ENCODE measurements at places on chromosomes 1 and 21. TPM values are rescaled to one million over a fixed set of nuclear protein-coding genes. Genes with fewer than 3 reads are reported as not detected.

MAP3K6 gene
- 15.5 TPM for total RNA-seq

ATAD3C gene
- total RNA-seq = 0.36 TPM

MGST3 gene
- 227 TPM for total RNA-seq

PLA2G2D gene
- total RNA-seq = not detected

B3GALNT2 gene
- total RNA-seq = 16.5 TPM

SERBP1 gene
- 307 TPM for total RNA-seq

DNA sequence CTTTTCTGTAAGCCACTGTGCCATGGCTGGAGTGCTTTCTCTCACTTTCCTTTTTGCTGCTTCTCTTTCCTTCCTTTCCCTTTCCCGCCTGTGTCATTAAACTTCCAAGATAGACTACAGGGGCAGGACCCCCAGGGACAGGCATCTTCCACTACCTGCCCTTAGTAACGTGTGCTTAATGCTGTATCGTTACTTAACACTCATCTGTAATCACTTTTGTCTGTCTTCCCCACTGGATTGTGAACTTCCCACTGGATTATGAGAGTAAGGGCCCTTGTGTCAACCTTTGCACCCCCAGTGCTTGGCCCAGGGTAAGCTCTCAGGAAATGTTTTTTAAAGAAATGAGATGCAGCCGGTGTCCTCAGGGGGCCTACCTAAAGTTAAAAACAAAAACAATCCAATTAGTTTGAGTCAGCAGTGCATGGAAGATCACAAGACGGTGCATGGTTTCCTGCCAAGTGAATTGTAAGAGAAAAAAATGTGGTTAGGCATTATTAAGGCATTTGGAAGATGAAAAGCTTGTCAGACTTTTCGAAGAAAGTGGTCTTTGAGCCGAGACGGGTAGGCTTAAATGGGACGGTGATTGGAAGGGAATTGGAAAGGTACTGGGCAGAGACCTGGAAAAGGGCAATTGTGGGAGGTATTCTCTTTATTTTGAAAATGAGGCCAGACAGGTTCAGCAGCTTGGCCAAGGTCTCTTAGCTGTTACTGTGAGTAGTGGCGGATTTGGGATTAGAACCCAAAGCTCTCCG, 958 bp downstream of the LYPLAL1 start:
- DNase-seq = peak; percentile 91

GRCh38 chr1:239467730-239468129, 81.4 kb downstream of the CHRM3 start:
- DNase-seq = no peak

GRCh38 chr1:68938051-68938666, 441.3 kb upstream of the DEPDC1 start:
- no peak for DNase-seq

DNA sequence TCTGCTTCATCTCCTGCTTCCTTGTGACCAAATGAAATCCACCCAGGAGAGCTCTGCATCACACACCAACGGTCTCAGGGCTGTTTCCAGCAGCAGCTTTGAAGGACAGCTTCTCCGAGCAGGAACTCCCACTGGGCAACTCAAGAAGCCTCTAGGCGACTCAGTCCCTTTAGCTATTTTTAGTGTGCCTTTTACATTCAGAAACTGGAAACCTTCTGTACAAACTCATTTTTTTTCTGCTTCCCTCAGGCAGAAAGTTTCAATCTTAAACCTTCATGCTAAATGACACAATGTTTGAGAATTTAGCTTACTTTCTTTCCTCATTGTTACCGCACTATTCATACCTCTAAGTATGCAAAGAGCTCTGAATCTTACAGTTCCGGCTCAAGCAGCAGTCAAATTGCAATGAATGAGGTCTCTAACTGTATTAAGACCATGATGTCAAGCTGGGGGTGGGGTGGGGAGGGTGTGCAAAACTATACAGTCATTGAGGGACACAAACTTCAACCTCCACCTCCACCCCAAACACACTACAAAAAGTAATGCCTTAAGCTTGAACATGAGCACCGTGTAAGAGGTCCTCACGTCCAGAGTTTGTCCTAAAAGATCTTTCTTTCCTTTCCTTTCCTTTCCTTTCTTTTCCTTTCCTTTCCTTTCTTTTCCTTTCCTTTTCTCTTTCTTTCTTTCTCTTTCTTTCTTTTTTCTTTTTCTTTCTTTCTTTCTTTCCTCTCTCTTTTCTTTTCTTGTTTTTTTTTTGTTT, 16.4 kb upstream of the TARBP1 start:
- peak; percentile 85 for DNase-seq

DNA sequence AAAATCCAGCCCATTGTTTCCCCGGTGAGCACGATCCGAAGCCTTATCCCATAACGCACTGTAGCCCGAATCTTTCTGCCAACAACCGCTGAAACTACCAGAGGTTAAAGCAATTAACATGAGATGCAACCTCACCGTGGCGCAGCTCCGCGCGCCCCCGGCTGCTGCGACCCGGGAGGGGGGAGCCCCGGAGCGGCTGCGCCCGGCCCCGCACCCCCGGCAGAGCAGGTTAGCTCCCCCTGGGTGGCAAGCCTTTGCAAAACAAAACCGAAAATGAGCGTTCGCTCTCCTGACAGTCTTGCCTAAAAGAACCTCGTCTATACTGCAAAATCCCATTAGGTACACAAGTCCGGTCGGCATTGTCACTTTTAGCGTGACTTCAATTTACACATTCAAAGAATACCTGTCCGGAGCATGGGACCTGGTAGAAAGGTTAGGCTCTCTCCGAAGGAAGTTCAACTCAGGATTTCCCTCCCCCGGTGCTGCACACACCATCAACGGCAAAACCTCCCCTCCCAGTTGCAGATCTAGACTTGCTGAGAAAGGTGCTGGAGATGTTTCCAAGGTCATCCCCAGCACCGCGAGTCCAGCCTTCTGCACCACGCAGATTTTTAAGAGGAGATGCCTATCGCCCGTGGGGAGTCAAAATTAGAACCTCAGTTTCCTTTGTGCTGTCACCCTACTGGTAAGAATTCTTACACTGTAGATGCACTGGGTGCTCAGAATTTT, 107.5 kb downstream of the ZNF281 start:
- DNase-seq = no peak

DNA sequence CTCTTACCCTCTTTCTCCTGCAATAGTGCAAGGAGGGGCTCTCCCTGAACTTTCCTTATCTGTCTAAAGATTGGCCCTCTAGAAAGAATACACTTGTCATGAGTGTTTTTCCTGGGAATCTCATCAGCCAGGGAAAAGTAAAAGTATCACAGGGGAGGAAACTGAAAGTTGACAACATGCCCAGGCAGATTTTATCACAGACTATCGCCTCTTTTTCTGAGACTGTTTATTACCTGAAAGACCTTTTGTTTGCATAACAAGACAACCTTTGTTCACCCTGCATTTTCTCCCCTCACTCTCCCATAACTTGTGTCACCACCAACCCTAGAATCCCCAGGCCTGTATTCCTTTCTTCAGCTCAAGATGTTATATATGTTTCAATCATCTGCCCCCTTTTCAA, 794.7 kb upstream of the ADAMTS5 start:
- DNase-seq = no peak

DNA sequence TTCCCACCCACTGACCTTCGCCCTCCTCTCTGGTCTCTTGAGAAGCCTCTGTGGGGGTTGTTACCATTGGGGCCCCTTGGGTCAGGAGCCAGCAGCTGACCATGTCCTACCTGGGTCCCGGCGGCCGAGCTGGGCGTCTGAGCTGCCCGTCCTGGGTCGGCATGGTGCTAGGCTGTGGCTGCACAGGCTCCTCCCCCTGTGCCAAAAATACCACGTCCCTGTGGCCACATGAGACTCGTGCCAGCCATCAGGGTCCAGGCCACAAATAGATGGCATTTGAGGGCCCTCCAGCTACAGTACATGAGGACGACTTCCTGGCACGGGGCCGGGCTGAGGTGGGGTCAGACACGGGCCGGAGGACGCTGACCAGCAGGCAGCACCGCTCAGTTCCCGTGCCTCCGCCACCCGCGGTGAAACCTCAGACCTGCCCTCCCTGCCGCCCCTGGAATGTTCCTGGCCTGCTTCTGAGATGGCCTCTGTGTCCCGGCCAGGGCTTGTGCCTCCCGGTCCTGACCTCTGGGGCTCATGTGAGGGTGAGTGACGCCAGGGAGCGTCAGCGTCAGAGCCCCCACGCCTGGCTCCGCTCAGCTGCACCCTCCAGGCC, at the start of gene PERM1:
Gene PERM1 (minus strand): TSS at position 139 of the 604 bp plus-strand sequence. CDS start 1,064 bp downstream, outside the sequence.
- no peak for DNase-seq

DNA sequence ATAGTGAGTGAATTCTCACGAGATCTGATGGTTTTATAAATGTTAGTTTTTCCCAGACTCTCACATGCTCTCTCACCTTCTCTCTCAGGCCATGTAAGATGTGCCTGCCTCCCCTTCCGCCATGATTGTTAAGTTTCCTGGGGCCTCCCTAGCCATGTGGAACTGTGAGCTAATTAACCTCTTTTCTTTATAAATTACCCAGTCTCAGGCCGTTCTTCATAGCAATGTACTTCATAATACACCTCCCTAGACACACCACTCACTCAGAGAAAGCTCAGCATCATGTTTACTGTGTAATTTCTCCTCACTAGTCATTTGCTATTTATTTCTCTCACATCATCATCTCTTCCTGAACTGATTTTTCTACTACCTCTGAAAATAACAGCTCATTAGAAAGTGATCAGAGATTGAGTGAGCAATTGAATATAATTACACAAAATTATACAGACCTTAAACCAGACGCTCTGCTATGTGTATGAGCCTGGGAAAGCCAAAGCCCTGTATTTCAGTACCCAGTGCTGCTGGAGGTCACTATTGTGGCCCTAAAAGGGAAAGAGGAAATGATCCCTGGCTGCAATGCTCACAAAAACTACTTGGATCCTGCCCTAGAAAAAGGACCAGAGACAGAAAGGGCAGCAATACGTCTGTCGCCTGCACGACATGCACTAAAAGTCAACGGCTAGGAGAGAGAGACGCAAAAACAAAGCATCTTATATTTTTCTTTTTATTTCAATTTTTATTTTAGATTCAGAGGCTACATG, 284.5 kb downstream of the DSCAM start:
- DNase-seq = no peak

GRCh38 chr1:234473118-234473517, 5.9 kb downstream of the TARBP1 start:
- DNase-seq = no peak

GRCh38 chr1:48263041-48263440, 40.5 kb downstream of the SLC5A9 start:
- no peak for DNase-seq

GRCh38 chr1:167086033-167086432, 4.1 kb downstream of the GPA33 start:
- DNase-seq = no peak
